ENCODE measurements at places on chromosomes 12 and 14.

DNA sequence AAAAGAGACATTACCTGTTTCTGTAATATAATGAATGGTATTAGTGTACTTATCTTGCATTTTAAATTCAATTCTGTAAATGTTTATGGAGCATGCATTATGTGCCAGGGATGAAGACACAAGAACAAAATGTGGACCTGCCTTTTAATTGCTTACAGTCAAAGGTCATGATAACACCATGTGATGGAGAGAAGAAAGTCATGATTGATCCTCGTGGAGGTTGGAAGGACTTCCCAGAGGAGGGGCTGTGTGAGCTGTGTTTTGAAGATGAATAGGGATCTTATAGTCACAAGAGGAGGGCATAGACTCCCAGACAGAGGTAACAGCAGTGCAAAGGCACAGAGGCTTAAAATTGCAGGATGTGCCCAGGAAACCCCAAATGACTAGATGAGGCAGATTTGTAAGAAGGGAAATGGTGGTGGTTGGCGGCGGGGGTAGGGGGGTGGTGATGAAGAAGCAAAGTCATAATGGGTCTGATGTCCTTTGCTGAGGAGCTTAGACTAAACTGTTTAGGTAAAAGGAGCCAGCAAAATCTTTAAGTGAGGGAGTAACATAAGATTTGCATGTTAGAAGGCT is 151.5 kb downstream of the PRKCH start:
- peak; percentile 48 for DNase-seq

DNA sequence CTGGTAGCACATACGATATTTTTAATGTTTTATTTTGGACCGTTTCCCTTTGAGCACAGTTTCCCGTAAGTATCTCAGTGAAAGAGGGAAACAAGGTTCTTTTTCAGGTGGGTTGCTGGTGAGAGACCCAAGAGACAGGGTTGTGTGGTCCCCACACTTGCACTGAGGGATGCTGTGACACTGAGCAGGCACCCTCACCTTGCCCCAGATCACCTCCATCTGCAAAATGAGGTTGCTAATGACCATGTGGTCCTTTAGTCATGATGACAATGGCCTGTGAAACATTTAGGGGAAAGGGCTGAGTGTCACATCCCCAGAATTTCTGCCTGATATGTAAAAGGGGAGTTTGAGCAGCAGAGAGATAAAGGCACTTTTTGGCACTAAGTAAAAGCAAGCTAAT is 4.3 kb downstream of the CCND2 start:
- no peak for DNase-seq

DNA sequence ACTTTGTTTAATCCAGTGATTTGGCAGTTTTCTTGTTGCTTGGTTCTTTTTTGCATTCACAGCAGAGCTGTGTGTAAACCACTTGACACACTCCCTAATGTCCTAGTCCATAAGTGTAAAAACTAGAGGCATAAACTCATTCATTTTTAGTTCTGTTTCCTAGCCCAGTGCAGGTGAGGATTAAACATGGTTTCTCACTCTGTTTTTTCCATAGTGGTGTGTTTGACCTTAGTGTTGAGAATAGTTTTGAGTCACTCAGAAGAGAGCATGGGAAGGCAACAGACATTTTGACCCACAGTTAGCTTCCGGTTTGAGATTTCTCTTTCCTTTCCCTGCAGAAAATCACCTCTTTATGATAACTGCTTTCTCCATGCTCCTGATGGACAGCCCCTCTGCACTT is 24.2 kb upstream of the GALNT16 start:
- DNase-seq: no peak

GRCh38 chr12:64598831-64599230 is 11.5 kb upstream of the RASSF3 start:
- no peak for DNase-seq

- no peak for DNase-seq
Measured at GRCh38 chr14:72863216-72864006, 30.5 kb downstream of the DPF3 start.

DNA sequence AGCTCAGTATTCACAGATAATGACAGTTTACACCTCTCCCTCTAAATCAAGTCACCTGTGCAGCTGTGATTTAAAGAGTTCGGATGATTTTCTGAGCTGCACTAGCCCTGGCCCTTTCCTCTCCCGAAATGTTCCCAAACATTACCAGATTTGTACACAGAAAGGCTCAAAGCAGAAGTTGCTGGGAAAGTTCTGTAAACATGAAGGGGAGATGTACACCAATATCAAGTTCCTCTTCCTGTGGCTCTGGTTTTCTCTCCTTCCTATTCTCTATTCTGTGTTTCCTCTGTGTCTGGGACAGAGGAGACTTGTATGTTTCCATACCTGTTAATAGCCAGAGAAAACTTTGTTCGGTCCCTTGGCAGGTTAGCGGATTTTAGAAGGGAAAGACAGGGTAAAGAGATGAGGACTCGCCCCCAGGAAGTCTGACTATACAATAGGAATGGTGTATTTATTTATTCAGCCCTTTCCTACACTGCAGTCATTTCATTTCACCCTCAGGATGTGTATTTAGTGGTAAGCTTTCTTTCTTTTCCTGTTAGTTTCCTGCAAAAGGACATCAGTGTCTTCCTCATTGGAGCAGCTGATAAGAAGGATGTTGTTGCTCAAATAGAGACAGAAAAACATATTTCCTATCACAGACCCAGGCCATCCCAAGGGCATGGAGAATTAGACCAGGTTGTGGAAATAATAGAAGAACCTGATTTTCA is 7.6 kb upstream of the NUMB start:
- DNase-seq: no peak

DNA sequence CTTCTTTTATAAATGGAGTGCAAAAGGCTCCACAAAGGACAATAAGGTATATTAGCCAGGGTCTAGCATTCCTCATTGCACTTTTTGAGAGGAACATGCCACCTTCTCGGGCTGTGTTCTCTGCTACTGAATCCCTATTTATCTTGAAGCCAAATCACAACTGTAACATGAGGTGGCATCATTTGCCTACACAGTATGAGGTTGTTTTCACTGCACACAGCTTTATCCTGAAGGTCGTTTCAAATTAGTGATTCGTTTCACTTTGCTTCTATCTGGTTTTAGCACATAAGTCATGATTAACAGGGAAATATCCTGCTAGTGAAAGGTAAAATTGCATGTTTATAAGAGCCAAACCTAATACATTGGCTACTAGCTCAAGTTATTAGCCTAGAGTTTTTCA is 153.8 kb downstream of the SLC35F4 start:
- DNase-seq: no peak

DNA sequence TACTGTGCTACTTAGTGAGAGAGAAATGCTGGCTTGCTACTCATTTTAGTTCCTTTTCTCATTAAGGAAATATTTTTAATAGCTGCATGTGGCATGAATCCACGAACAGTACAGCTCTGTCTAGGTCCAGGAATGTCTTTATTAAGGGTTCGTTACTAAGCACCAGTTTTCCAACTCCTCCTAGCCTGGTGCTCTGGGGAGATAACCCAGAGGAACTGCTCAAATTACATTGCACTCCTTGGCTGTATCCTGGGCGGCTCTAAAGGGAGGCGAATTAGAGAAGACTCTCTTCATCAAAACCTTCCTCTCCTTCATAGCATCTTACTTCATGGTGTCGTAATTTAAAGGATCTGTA is 101.3 kb downstream of the PPM1A start:
- no peak for DNase-seq

GRCh38 chr14:92153581-92153980 is 31.8 kb downstream of the CPSF2 start:
- no peak for DNase-seq

- peak; percentile 42 for DNase-seq
Measured at GRCh38 chr12:111429828-111430432, 24.2 kb downstream of the SH2B3 start.

GRCh38 chr12:75447691-75448393 is 32.7 kb upstream of the GLIPR1 start:
- no peak for DNase-seq

- no peak for DNase-seq
Measured at GRCh38 chr12:126741536-126742240, 1525.3 kb upstream of the TMEM132C start.

DNA sequence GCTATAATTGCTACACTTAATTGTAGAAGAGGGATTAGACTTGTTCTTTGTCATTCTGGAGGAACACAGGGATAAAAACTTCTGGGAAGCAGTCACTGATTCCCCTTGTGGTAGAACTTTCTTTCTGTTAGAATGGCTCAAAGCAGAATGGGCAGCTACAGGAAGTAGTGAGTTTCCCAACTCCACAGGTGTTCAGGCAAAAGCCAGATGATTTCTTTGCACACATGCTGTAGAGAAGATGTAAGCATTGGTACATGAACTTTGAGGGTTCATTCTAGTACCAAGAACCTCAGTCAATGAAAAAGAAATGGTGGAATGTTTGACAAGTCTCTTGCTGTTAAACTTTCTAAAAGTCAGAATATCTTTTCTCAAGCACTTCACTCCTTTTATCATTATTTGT is 4.3 kb downstream of the NDUFA9 start:
- DNase-seq: no peak

- DNase-seq: no peak
Measured at GRCh38 chr14:96830946-96831345, 33.8 kb downstream of the VRK1 start.

- peak; percentile 33 for DNase-seq
Measured at GRCh38 chr14:64764641-64765520, 60.7 kb downstream of the PLEKHG3 start.

GRCh38 chr12:27013611-27014084 is 536 bp downstream of the TM7SF3 start:
- DNase-seq: peak; percentile 12

DNA sequence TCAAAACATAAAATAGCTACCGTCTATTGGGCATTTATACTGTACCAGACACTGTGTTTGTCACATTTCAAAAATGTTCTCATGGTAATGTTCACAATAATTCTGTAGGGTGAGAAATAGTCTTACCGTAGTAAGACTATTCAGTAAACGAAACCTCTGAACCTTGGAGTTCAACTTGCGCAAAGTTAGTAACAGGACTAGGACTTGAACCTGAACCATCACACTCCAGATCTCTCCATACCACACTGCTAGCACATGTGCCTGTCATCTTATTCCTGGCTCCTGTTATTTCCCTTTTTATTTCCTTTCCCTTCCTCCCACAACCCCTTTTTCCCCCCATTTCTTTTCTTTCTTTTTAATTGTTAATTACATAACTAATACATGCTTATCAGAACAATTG is 65.4 kb downstream of the PLEKHA5 start:
- DNase-seq: no peak

- no peak for DNase-seq
Measured at GRCh38 chr14:63249092-63249491, 44.8 kb downstream of the RHOJ start.

DNA sequence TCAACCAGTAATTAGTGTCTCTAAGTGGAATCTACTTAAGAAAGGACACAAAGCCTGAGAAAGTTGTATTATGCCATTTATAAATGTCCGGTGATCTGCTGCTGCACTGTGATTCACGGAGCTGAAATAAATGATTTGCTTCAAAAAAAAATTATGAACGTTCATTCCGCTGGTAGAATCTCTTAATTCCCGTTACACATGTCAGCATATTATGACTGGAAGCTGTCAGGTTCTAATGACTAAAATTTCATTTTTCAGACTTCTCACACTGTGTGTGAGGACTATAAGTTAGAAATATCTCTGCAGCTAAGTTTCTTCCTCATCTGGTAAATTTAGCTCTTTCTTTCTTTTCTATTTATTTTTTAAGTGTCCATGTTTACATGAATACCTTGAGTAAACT is 647.1 kb downstream of the VRK1 start:
- no peak for DNase-seq

DNA sequence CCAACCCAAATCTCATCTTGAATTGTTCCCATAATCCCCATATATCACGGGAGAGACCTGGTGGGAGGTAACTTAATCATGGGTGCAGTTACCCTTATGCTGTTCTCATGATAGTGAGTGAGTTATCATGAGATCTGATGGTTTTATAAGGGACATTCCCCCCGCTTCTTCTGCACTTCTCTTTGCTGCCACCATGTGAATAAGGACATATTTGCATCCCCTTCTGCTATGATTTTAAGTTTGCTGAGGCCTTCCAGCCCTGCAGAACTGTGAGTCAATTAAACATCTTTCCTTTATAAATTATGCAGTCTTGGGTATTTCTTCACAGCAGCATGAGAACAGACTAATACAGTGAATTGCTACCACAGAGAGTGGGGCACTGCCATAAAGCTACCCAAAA is 179.1 kb downstream of the LRIG3 start:
- no peak for DNase-seq

- DNase-seq: no peak
Measured at GRCh38 chr12:122355706-122356105, 66.8 kb downstream of the CLIP1 start.

DNA sequence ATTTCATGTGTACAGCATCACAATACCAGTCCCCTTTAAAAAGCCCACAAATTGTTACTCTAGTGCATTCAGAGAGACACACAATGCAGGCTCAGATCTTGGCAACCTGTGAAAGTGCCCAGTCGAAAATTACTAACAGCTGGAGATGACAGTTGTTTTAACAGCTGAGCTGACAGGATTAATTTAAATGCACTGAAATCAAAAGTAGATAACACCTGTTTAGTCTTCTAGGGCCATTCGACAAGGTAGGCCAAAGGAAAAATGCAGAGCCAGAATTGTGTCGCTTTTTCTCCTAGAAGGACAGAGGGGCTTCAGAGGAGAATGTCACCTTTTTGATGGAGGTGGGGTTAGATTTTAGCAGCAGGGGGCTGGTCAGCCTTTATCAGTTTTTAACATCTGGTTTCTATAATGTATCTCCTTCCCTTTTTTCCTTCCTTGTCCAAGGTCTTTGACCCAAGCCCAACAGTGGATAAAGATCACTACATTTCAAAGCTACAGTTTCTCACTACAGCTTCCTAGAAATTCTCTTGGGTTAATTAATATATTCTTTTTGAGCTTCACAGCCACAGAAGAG is 139.1 kb downstream of the SOX5 start:
- DNase-seq: no peak

DNA sequence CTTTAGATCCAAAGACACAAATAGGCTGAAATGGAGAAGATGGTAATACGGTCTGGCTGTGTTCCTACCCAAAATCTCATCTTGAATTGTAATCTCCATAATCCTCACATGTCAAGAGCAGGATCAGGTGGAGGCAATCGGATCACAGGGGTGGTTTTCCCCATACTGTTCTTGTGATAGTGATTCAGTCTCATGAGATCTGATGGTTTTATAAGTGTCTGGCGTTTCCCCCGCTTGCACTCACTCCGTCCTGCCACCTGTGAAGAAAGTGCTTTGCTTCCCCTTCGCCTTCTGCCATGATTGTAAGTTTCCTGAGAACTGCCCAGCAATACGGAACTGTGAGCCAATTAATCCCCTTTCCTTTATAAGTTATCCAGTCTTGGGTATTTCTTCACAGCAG is 1795.5 kb upstream of the FLRT2 start:
- no peak for DNase-seq

- DNase-seq: no peak
Measured at GRCh38 chr14:55070981-55071411, 19.5 kb downstream of the MAPK1IP1L start.

- no peak for DNase-seq
Measured at GRCh38 chr12:14443531-14443930, 78.0 kb downstream of the ATF7IP start.

All from stimulated activated CD8-positive, alpha-beta memory T cell treated with anti-CD3 and anti-CD28 coated beads, Interleukin-7, amount 100 ng/mL, for 24 hours (primary cell).